Neuronal stem cell (in vitro differentiated cells): ENCODE measurements at places on chromosomes 5 and 9.

DNA sequence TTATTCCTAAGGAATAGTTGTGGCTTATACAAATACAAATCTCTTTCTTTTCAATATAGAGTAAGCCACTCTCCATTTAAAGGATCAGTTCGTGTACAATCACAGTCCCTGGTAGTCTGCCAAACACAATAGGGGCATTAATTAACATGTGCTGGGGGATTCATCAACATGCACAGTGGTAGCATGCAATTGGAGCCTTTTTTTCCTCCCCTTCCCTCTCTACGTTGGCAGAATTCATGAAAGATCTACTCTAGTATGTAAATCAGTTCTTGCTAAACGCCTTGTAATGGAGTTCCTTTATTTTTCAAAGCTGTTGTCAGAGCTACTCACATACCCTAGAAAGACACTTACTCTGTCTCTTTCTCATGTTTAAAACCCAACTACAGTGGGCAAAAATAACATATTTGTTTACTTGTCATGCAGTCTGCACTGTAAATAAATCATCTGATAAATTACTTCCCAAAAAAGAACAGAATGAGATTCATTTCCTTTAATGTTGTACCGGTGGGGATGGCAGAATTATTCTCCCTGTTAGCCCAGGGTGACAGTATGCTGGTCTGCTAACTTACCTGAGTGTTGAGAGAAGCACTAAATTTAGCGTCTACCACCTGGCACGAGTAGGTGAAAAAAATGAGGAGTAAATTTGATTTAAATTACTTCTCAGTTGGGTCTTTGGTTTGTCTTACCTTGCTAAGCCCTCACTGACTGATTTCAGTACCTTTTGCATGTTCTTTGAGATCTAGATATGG lies 341.5 kb upstream of the CCNH start:
- peak; percentile 11 for DNase-seq
- H3K27me3 ChIP-seq: no peaks in the 10 kb centered on the region
- no peaks in the 10 kb centered on the region for H3K36me3 ChIP-seq
- H3K27ac ChIP-seq: no peak overlapping the region

GRCh38 chr9:16341177-16341576 lies 529.3 kb downstream of the BNC2 start:
- no peak overlapping the region for H3K4me3 ChIP-seq
- H3K4me1 ChIP-seq: peaks cover 19% of the 10 kb centered on the region

DNA sequence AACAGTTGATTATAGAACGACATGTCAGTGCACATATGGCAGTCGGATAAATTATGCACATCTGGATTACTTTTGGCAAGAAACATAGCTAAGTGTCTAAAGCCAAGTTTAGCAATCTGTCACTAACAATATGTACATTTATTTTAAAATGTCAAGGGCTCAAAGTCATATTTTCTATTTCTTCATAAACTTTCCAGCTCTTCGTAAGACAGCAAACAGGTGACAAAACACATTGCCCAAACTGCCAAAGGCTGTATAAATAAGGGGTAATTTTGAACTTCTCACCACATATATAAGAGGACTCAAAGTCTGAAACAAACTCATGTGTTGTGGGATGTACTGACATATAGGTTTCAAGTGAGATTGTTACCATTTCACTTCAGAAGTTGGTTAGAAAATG lies 237.2 kb downstream of the ARL15 start:
- H3K36me3 ChIP-seq: no peaks in the 10 kb centered on the region
- H3K27ac ChIP-seq: no peak overlapping the region
- H3K4me3 ChIP-seq: no peak overlapping the region
- H3K4me1 ChIP-seq: no peaks in the 10 kb centered on the region

DNA sequence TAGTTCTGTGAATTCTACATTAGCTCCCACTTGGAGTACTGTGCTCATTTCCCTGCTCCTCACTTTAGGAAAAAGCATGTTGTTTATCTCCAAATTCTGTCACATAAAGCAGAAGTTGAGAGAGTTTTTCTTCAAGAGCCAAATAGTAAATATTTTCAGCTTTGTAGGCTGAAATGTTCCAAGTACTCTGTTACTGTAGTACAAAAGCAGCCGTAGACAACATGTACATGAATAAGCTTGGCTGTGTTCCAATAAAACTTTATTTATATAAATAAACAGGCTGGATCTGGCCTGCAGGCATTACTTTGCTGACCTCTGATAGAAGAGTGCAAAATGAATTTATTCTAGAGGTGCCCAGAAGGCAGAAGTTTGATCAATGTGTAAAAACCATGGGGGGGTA lies 73.0 kb upstream of the AGXT2 start:
- no peaks in the 10 kb centered on the region for H3K36me3 ChIP-seq
- DNase-seq: no peak
- no peaks in the 10 kb centered on the region for H3K4me1 ChIP-seq
- no peak overlapping the region for H3K27ac ChIP-seq
- H3K27me3 ChIP-seq: no peaks in the 10 kb centered on the region

DNA sequence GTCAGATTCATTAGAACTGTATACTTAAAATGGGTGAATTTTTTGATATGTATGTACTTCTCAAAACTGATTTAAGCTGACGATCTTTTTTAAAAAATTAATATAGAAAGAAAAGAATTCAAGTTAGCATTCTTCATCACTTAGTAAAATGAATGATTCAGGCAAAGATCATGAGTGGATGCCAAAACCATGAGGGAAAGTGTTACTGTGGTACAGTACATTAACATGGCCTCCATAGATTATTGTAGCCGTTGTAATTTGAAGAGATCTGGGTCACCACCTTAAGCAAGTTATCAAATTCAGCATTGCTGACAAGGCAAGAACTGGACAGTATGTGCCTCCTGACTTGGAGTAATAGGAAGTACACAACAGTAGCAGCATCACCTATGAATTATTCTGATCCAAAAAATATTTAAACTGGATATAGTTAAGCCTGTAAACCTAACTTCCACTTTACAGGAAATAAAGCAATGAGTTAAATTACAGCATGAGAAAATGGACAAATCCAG lies 29.7 kb downstream of the C9orf85 start:
- DNase-seq: no peak
- no peak overlapping the region for H3K4me3 ChIP-seq
- no peak overlapping the region for H3K27ac ChIP-seq
- no peaks in the 10 kb centered on the region for H3K27me3 ChIP-seq

DNA sequence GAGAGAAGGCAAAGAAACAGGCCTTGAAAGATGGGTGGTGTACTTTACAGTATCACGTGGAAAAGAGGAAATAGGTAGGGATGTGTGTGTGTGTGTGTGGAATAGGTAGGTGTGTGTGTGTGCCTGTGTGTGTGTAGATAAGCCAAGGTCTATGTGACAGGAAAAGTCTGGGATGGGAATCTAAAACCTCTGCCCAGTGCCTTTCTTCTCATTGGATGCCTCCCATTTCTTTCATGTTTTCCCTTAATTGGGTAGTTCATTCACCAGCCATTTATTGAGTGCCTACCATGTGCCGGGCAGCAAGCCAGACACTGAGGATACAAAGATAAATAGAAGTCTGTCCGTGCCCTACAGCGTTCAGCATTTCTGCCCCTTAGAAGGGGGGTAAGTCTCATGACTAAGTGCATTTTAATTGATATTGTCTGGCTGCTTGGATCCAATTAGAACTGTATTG lies 1.0 kb downstream of the URM1 start:
- H3K4me3 ChIP-seq: no peak overlapping the region
- peaks cover 37% of the 10 kb centered on the region for H3K36me3 ChIP-seq
- no peak for DNase-seq
- H3K27ac ChIP-seq: no peak overlapping the region
- peaks cover 14% of the 10 kb centered on the region for H3K4me1 ChIP-seq
- H3K27me3 ChIP-seq: peaks cover 24% of the 10 kb centered on the region

DNA sequence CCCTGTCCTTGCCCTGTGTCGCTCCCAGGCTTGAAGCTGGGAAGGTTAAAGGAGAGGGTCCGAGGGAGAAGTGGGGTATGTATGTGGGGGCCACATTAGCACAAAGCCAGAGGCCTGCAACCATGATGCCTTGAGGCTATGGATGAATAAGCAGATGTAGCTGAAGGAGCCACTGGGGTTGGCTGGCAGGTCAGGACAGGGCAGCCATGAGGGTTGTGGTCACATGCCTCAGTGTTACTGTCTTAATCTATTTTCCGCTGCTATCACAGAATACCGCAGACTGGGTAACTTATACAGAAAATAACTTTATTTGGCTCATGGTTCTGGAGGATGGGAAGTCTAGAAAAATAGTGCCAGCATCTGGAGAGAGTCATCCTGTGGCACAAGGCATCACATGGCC lies 9.2 kb upstream of the GRHPR start:
- no peak overlapping the region for H3K27ac ChIP-seq
- H3K36me3 ChIP-seq: no peaks in the 10 kb centered on the region
- H3K27me3 ChIP-seq: no peaks in the 10 kb centered on the region
- H3K4me1 ChIP-seq: peaks cover 13% of the 10 kb centered on the region
- no peak for DNase-seq

- DNase-seq: no peak
- no peak overlapping the region for H3K4me3 ChIP-seq
- peaks cover 2% of the 10 kb centered on the region for H3K4me1 ChIP-seq
- no peaks in the 10 kb centered on the region for H3K36me3 ChIP-seq
- no peaks in the 10 kb centered on the region for H3K27me3 ChIP-seq
Observed at GRCh38 chr9:75845806-75846205, 44.7 kb upstream of the PCSK5 start.

- no peaks in the 10 kb centered on the region for H3K27me3 ChIP-seq
- H3K27ac ChIP-seq: no peak overlapping the region
- H3K4me1 ChIP-seq: no peaks in the 10 kb centered on the region
- no peak overlapping the region for H3K4me3 ChIP-seq
- DNase-seq: no peak
- H3K36me3 ChIP-seq: no peaks in the 10 kb centered on the region
Observed at GRCh38 chr9:95640336-95640735, 123.6 kb upstream of the PTCH1 start.

GRCh38 chr5:172321593-172321992 lies 38.0 kb upstream of the UBTD2 start:
- peaks cover 3% of the 10 kb centered on the region for H3K4me1 ChIP-seq
- H3K27me3 ChIP-seq: no peaks in the 10 kb centered on the region
- no peak overlapping the region for H3K27ac ChIP-seq
- DNase-seq: no peak
- H3K36me3 ChIP-seq: no peaks in the 10 kb centered on the region

GRCh38 chr5:136382791-136383190 lies 17.4 kb upstream of the TRPC7 start:
- H3K27me3 ChIP-seq: no peaks in the 10 kb centered on the region
- DNase-seq: no peak
- no peak overlapping the region for H3K27ac ChIP-seq
- peaks cover 3% of the 10 kb centered on the region for H3K4me1 ChIP-seq

GRCh38 chr9:101758304-101758930 lies 20.0 kb upstream of the GRIN3A start:
- H3K27ac ChIP-seq: no peak overlapping the region
- no peak overlapping the region for H3K4me3 ChIP-seq
- no peaks in the 10 kb centered on the region for H3K4me1 ChIP-seq
- DNase-seq: no peak
- H3K27me3 ChIP-seq: no peaks in the 10 kb centered on the region
- no peaks in the 10 kb centered on the region for H3K36me3 ChIP-seq

DNA sequence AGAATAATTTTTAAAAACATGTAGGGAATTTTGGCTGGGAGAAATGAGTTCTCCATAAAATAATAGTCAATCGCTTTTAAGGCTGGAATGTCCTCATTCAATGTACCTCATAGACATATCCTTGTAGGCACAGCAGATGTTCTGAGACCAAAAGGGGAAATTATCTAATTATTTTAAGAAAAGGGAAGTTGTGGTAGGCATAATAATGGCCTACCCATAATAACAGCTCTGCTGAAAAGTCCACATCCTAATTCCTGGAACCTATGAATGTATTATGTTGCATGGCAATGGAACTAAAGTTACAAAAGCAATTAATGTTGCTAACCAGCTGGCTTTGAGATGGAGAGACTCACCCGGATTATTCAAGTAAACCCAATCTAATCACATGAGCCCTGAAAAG lies 216.1 kb downstream of the TRIM36 start:
- H3K4me3 ChIP-seq: no peak overlapping the region
- DNase-seq: no peak
- H3K36me3 ChIP-seq: no peaks in the 10 kb centered on the region
- H3K27ac ChIP-seq: no peak overlapping the region
- no peaks in the 10 kb centered on the region for H3K27me3 ChIP-seq

DNA sequence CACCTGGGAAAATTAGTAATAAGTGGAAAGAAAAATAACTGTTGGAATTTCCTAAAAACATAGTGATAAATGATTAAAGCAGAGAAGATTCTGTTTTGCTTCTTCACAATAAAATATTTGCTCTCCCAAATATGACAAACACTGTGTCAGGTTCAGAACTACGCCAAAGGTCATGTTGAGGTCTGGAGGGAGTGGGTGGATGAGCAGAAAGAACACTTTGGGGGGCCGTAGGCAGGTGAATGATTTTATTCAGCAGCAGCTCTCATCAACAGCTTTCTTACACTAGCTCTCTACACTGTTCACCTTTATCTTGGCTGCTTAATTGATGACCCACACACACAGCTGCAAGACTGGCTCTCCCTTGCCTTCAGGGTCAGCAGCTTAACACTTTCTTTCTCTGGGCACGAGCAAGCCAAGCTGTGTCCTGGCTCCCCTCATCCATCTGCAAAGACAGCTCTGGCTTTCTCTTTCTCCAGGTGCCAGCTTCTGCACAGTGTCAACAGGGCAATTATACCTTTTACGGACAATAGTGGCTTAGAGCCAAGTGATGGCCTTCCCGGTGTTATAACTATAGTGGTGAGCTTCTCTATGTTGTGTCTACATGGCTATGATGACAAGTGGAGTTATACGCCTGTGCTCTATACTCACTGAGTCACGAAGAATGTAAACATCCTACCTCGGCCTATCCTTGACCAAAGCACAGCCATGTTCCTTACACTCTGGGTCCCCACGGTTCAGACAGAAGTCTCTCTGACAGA lies 18.9 kb upstream of the GPX8 start:
- no peaks in the 10 kb centered on the region for H3K4me1 ChIP-seq
- H3K27me3 ChIP-seq: peaks cover 6% of the 10 kb centered on the region
- no peak overlapping the region for H3K4me3 ChIP-seq
- no peak for DNase-seq

DNA sequence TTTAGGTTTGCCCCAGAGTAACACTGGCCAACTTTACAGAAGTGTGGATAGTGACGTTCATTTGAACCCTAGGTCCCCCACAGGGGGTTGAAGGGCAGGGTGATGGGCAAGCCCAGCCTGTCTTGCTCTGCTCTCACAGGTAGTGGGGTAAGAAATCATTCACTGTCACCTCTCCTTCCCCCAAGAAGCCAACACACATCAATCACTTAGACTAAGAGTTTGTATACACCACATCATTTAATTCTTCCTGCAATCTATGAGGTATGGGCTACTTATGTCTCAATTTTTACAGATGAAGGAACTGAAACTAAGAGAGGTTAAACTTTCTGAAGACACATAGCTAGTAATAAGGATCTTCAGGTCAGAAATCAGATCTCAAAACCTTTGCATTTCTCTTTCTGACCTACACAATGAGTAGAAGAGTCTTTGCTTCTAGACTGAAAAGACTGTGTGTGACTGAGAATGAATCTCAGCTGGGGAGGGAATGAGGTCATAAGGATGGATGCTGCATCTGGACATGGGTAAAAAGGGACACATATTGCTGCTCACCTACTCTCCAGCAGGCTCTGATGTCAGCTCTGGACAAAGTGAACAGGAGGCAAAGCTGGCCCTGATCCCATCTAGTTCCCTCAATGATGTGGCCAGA lies 81.0 kb upstream of the EQTN start:
- H3K36me3 ChIP-seq: peaks cover 3% of the 10 kb centered on the region
- H3K27me3 ChIP-seq: no peaks in the 10 kb centered on the region
- DNase-seq: no peak
- H3K4me1 ChIP-seq: peaks cover 9% of the 10 kb centered on the region

- no peak overlapping the region for H3K4me3 ChIP-seq
- H3K4me1 ChIP-seq: peaks cover 2% of the 10 kb centered on the region
- no peaks in the 10 kb centered on the region for H3K36me3 ChIP-seq
Observed at GRCh38 chr9:87286506-87286905, 211.2 kb upstream of the DAPK1 start.
